ENCODE measurements at places on chromosomes 7 and 10. TPM values are rescaled to one million over a fixed set of nuclear protein-coding genes. Genes with fewer than 3 reads are reported as not detected.

RBP4 gene
- not detected for total RNA-seq

SPDYE2B gene
- not detected for total RNA-seq

CPVL gene
- not detected for total RNA-seq

CSGALNACT2 gene
- 6.1 TPM for total RNA-seq

COBL gene
- 3.0 TPM for total RNA-seq

H2BK1 gene
- not detected for total RNA-seq

MUC12 gene
- total RNA-seq: not detected

GATAD1 gene
- total RNA-seq: 9.0 TPM

LRGUK gene
- total RNA-seq: not detected

DDC gene
- not detected for total RNA-seq

NPTX2 gene
- total RNA-seq: not detected

PON1 gene
- not detected for total RNA-seq

CALML3 gene
- total RNA-seq: 7.7 TPM

COL26A1 gene
- total RNA-seq: not detected

ACSM6 gene
- total RNA-seq: not detected

MET gene
- 66.9 TPM for total RNA-seq

INA gene
- total RNA-seq: 3.7 TPM

TET1 gene
- 0.85 TPM for total RNA-seq

Data from airway epithelial cell (primary cell).